RPMI7951 (cell line): ENCODE measurements at places on chromosomes 13 and 19. TPM values are rescaled to one million over a fixed set of nuclear protein-coding genes. Genes with fewer than 3 reads are reported as not detected.

DNA sequence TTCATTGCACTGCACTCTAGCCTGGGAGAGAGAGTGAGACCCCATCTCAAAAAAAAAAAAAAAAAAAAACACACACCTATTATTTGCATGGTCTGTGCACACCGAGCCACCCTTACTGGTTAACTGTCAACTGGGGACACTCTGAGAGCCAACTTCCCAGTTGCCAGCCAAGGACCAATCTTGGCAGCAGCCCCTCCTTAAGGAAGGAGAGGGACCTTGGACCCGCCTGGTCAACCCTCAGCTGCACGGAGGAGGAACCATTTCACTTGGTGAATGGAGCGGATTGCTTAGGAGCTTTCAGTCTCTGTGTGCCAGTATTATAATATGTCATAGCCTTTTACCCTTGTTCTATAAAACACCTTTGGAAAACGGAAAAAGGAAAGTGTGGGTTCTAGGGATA is 24.9 kb downstream of the MICOS13 start:
- no peak for DNase-seq

DNA sequence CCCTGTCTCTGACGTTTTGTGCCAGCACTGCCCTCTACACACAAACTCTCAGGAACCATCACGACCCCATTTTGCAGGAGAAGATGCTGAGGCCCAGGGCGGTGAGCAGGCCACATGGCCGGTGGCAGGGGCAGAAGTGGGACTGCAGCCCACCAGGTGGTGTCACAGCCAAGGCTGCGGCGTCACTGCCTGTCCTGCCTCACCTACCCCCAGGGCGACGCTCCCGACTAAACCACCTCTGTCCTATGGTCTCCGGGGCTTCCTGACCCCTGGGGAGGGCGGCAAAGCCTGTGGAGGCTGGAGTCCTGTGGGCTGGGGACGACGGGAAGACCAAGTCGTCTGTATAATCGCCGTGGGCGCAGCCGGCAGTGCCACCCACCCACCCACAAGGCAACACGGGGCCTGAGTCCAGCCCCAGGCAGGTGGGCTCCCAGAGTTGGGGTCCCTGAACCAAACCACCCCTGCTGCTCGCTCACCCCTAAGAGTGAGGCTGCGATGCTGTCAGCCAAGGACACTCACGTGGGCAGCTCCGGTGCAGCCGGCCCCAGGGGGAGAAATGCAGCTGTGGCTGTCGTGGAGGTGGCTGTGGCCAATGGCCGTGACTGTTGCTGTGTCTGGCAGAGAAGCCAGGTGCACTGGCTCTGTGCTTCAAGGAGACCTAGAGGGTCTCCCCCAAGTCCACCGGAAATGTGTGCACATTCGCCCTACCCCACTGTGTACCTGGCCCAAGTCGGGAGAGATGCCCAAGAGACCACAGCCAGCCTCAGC is 29.7 kb downstream of the RASA3 start:
- DNase-seq = no peak

- DNase-seq = no peak
Measured at GRCh38 chr13:74573654-74574053, 439.4 kb upstream of the KLF12 start.

- DNase-seq = no peak
Measured at GRCh38 chr19:15456441-15456840, 6.7 kb upstream of the WIZ start.

Gene ONECUT3
- not detected in 2 replicates for total RNA-seq

Gene PCDH9
- total RNA-seq = 0.10 and 0.12 TPM in 2 replicates
